Stimulated activated naive CD8-positive, alpha-beta T cell treated with anti-CD3 and anti-CD28 coated beads, Interleukin-15, Interleukin-2, amounts not matched to agents 100 U/mL and 50 U/mL, for 24 hours (primary cell): ENCODE measurements at places on chromosomes 3 and 15.

DNA sequence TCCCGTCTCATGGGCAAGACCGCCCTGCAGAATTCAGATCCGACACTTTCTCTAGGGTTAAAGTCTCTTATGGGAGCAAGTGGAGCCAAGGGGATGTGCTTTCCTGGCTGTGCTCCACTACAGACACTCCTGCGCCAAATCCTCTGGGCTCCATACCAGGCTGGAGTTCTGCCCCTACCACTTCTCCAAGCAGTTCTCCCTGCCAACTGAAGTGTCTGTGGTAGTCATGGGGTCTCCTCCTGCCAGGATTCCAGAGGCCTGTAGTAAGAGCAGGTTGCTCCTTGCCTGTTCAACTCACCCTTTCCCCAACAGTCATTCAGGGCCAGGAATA lies 403.2 kb downstream of the GRM7 start:
- DNase-seq: no peak

DNA sequence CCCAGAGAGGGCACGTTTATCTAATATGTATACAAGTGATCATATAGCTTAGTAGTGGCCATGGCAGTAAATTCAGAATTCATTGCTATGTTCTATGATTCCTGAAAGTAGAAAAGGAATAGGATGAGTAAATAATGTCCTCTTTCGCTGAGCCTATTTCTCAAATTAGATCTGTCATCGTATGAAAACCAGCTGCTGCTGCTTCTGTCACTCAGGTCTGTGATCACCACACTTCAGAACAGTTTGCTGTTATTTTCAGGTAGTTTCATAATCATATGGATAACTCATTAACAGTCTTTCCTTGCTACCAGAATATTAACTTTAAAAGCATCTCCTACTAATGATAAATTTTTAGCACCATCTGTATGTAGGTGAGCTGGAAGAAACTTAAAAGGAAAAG lies 289.1 kb upstream of the AZI2 start:
- DNase-seq: no peak

DNA sequence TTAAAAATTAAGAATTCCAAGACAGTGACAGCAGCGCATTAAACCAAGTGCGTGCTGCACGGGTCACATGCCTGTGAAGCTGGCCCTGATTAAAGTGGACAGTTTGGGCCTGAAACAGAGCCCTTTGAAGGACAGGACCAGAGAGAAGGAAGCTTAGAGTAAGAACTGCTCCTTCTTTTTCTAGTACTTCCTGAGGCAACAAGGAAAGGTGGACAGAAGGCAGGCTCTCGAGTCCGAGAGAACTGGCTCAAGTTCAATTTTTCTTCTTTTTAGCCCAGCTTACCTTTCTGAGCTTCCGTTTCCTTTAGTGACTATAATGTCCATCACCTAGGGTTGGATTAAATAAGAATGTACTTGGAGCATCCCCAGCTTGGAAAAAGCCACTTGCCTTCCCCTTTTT lies 26.9 kb downstream of the ANP32A start:
- no peak for DNase-seq

DNA sequence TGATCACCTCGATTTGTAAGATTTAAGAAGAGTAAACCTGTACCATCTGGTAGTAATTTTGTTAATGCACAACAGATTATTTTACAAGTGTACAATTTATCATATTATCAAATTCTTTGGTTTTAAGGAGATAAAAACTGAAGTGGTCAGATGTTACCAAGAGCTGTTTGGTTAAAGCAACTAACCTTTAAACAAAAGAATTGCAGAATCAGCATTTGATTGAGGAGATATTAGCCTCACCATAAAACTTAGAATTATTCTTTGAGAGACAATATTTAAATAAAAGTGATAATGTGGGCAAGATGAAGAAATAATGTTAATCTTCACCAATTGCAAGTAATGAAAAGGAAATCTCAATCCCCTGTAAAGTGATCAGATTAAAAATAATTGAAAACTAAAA lies 1034.9 kb downstream of the ROBO1 start:
- no peak for DNase-seq

GRCh38 chr3:162072656-162073164 lies 576.1 kb downstream of the OTOL1 start:
- DNase-seq: no peak

GRCh38 chr3:130823241-130823884 lies 70.5 kb upstream of the ATP2C1 start:
- no peak for DNase-seq

GRCh38 chr15:69236505-69236904 lies 62.2 kb upstream of the PAQR5 start:
- DNase-seq: no peak

DNA sequence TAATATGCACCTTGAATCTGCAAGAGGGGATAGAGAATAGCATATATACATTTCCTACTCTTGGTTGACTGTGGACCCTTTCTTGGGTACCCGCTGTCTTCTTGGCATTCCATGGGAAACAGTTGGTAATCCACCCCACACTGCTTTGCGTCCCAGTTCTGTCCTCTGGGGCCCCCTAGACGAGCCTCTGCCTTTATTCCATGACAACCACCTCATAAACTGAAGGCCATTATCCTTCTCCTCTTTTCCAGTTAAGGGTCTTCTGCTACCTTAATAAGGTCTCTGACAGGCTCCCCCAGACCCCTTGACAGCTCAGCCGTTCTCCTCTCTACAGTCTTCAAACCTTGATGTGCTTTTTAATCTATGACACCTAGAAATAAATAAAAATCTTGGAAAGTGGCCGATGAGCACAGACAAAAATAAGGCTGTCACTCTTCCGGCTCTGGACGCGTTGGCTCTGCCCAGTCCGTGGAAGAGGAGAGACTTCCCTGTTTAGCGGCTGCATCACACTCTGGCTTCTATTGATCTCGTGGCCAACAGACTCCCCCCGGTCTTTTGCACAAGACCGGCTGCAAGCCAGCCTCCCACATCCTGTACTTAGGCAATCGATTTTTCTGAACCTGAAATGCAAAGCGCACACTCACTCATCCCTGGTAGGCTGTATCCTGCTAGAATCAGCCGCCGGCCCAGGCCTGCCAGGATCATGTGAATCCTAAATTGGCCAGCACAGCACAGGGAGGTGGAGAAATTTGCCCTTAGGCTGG lies 251.0 kb upstream of the TLE3 start:
- DNase-seq: no peak

DNA sequence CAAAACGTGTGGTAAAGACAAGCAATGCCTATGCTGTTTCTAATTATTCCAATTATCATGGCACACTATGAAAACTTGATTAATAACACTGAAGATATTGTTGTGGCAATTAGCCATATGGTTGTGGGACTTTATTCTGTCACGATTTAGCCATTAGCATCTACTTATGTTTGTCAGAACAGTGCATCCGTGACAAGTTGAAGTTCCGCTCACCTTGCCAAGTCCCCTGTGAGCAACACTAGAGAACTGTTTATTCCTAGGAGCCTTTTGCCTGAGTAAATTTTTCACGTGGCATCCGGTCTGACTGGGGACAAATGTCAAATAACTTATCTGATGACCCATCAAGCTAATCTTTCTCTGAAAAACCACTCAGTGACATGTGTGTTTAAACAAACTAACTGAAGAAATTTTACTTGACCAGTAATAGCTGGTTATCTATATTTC lies 403.3 kb downstream of the TBC1D5 start:
- DNase-seq: no peak

- no peak for DNase-seq
Observed at GRCh38 chr3:98058244-98058960, 23.3 kb upstream of the GABRR3 start.

GRCh38 chr15:90593499-90594158 lies 63.9 kb downstream of the CRTC3 start:
- DNase-seq: no peak

- no peak for DNase-seq
Observed at GRCh38 chr3:107461721-107462120, 61.0 kb upstream of the BBX start.

- no peak for DNase-seq
Observed at GRCh38 chr15:97561529-97561928, 399.0 kb upstream of the ARRDC4 start.

- DNase-seq: no peak
Observed at GRCh38 chr3:100125161-100125938, 11.0 kb upstream of the FILIP1L start.

GRCh38 chr3:32759342-32759741 lies 58.5 kb upstream of the TRIM71 start:
- DNase-seq: no peak

DNA sequence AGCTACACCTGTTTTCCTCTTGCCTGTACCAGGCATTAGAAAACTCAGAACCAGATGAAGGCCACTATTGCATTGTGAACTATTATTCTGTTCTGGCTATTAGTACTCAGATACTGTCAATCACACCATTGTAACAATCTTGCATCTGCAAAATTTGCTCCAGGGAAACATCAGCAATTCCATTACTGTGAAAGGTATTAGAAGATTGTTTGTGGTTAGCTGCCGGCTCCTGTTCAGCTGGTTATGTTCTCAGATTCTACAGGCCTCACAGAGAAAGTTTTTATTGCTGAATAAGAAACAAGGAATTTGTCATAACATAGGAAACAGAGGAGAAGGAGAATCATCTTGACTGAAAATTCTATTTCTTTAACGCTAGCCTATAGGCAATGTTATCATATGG lies 179.9 kb downstream of the PLOD2 start:
- DNase-seq: no peak

DNA sequence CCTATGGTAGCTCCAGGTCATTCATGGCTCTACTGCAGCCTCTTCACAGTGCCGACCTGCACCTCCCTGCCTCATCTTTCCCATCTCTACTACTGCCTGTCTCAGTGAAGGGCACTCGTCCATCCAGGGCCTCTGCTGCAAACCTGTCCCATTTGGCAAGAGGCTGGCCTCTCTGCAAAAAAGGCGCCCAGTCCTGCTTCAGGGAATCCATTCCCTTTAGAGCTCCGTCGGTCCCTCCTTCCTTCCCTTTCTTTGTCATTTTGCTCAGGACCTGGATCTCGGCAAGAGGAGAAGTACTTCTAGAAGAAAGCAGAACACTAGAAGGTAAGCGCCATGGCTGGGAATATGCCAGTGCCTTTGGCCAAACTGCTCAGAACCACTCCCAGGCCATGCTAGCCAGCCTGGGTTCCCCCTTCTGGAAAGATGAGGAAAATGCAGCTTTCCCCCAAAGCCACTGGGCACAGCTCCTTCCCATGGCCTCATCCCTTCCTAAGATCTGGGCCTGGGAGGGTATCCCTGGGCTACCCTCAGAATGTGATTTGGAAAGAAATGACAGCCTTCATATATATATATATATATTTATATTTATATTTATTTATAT lies 6.4 kb upstream of the ISL2 start:
- DNase-seq: no peak

DNA sequence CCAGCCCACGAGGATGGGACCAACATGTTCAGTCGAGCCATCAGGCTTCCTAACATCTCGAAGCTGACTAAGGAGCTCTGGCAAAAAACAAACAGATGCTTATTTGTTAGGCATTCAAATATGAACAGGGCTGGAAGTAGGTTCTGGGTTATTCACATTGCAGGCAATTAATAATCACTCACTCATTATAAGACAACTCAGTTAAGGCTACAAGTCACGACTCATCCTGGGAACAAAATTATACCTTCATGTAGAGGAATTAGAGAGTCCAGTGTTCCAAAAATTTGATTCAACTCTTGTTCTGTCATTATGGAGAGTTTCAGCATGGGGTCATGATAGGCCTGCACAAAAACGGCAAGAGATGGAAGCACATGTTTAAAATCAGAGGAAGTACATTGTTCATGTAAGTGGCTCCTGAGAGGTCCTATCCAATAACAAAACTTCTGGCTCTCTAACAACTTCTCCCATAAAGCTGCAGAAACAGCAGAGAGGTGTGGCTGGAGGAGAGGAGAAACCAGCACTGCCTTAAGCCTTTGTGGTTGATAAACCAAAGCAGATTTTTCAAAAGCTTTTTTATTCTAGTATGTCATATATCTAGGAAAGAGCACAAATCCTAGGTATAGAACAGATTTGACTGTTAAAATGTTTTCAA lies 50.6 kb downstream of the ARHGEF3 start:
- DNase-seq: no peak

- DNase-seq: no peak
Observed at GRCh38 chr15:96323319-96324145, 7.0 kb upstream of the NR2F2 start.

DNA sequence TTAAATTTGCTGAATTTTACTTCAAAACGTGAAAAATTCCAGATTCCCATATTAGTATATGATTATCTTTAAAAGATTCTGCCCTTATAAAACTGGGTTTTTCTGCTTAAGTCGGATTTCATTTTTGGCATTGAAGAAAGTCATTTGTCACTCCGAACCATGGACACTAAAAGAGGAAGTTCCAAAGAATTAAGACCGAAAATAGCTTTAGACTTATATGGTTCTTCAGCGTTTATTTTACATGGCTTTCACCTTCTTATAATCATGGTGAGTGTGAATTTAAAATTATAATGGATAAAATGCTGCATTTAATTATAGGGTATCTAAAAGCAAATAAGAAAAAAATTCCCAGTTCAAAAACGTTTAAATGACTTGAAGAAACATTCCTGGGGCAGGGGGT lies 1.0 kb downstream of the C3orf38 start:
- no peak for DNase-seq

- no peak for DNase-seq
Observed at GRCh38 chr3:78496501-78496900, 1271.3 kb downstream of the ROBO1 start.

- no peak for DNase-seq
Observed at GRCh38 chr3:138937690-138938055, 9.3 kb downstream of the FOXL2 start.

DNA sequence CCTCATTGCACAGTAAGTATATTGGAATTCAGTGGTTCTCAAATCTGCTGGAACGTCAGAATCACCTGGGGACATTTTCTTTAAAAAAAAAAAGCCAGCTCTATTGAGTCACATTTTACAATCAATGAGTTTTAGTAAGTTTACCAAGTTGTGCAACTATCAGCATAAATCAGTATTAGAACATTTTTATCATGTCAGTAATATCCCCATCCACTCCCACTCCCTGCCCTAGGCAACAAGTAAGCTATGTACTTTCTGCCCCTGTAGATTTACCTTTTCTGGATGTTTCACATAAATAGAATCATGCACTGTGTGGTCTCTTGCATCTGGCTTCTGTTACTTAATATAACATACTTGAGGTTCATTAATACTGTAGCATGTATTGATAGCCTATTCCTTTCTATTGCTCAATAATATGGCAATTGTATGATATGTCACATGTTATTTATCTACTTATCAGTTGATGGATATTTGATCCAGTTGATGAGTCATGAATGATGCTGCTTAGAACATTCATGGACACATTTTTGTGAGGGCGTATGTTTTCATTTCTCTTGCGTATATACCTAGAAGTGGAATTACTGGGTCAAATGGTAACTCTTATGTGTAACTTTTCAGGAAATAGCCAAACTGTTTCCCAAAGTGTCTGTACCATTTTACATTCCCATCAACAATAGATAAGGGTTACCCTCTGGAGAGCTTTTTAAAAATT lies 180.5 kb downstream of the THSD4 start:
- no peak for DNase-seq

GRCh38 chr3:116776880-116777785 lies 67.6 kb downstream of the TUSC7 start:
- no peak for DNase-seq

DNA sequence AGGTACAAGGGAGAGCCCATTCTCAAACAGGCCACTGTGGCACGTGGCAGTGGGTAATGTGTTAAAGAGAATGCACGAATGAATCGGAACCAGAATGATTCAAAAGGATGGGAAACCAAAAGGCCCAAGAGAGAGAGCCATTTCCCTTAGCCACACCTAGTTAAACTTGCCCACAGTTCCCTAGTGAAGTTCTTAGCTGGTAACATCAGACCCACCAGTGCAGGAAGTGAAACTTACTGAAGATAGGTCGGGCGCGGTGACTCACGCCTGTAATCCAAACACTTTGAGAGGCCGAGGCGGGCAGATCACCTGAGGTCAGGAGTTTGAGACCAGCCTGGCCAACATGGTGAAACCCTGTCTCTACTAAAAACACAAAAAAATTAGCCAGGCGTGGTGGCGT lies 97.1 kb downstream of the MEX3B start:
- DNase-seq: peak; percentile 14
